Nucleus accumbens (tissue), 56 donors: ENCODE measurements at places on chromosomes 7 and 10.

GRCh38 chr7:256981-257646 lies 32.9 kb upstream of the FOXL3 start:
- DNase-seq: no peak

DNA sequence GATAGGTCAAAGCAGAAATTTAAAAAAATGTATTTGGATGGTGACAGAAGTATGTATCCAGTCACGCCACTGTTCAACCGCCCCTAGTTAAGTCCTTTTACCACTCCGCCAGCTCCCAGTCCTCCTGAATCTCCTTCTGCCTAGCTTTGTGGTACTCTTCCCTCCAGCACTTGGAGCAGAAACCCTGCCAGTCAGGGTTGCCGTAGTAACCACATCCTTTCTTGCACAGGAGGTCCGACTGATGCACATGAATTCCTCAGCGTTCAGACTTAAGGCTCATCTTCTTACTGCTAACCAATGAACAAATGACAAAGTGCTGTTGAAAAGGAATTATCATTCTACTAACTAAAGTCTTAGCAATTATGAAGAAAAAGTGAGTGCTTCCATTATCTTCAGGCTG lies 175.3 kb upstream of the KCTD7 start:
- no peak for DNase-seq

DNA sequence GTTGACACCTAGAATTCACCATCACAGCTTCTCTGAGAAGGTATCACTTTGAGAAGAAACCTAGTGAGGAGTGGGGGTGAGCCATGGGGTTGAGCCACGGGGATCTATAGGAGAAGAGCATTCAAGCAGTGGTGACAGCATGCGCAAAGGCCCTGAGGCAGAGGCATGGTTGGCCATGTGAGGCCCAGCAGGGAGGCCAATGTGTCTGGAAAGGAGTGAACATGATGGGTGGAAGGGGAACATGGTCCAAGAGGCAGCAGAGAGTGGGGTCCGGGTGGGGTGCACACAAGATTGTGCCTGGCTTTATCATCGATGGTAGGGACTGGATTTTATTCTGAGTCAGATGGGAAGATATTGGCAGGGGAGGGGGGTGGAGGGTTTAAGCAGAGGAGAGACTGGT lies 36.0 kb upstream of the LEP start:
- DNase-seq: no peak

GRCh38 chr7:114264023-114264422 lies 150.6 kb upstream of the FOXP2 start:
- DNase-seq: no peak

DNA sequence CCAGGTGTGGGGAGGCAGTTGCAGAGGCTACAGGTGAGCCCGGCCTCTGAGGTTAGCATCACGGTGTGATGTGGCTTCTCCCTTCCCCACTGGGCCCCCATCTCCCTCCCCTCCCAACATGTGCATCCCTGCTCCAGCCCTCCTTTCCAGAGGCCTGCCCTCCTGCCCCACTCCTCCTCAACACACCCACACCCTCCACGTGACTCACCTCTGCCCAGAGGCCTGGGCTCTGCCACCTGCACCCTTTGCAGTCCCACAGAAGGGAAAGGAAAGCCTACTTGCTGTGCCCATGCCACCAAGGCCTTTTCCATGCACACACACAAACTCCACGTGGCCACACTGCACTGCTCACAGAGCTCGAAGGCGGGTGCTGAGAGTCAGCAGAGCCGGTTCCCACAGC lies 500.6 kb upstream of the FOXK1 start:
- DNase-seq: no peak

DNA sequence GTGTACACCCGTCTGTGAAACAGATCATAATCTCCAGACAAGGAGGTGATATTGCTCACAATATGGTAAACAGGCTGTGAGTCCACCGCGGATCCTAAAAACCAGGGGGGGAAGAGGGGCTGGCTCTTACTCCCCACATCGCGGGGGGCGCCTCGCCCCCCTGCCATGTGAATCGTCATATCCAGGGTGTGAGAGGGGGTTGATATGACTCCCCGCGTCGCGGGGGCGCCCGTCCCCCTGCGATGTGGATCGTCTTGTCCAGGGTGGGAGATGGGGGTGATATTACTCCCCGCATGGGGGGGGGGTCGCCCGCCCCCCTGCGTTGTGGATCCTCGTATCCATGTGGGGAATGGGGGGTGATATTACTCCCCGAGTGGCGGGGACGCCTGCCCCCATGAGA lies 30.9 kb downstream of the OCM2 start:
- no peak for DNase-seq

DNA sequence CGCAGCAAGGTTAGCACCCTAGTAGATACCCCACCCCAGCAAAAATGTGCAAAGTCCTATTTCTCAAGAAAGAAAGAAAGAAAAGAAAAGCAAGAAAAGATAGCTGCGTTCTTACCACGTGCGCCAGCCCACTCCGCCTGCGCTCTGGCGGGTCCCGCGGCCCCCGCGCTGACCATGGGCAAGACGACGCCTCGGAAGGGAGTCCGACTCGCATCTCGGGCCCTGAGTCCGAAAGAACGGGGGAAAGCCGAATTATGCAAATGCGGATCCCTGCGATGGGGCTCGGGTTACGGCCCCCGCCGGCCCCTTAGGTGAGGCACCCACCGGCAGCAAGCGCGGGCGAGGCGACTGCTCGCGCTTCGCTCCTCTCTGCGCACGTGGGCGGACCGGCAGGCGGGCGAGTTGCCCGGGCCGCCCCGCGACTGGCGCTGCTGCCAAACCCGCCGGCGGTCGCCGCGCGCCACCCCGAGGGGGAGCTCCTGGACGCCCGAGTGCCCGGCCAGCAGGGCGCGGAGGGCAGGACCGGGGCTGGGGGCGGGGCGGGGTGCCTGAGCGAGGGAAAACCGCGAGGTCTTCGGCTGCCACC lies 2.4 kb upstream of the EGR2 start:
- no peak for DNase-seq

- DNase-seq: no peak
Measured at GRCh38 chr10:2782950-2783349, 284.4 kb upstream of the PFKP start.

GRCh38 chr7:77738382-77738781 lies 42.1 kb downstream of the RSBN1L start:
- no peak for DNase-seq

DNA sequence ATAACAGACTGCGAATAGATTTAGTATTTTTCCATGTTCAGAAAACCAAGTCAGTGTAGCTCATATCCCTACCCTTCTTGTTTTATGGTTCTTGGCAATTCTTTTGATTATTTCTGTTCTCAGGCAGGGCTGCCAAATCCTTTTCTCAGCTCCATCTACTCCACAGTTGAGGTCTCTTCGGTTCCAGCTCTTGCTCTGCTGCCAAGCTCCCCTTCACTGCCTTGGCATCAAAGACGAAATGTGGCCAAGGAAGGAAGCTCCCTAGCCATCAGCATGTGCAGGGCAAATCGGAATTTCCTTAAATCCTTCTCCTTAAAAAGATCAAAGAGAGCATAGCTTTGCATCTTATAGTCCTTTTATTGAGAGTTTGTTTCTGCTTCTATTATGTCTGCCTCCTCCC lies 116.4 kb upstream of the NOBOX start:
- DNase-seq: peak; percentile 24

DNA sequence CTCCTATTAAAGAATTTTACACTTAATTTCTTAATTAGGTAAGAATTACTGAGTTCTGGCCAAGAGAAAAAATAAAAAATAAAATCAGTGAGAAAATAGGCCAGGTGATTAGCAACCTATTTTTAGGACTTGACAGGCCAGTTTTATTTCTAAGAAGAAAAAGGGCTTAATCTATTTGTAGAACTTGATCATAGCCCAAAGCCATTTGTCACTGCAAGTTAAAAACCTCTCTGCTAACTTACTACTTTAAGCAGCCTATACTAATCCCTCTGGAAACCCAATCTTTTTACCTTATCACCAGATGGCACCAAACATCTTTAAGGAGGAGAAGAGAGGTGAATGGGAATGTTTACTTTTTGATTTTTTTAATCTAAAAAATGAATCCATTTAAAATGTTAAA lies 222.1 kb upstream of the RHOBTB1 start:
- DNase-seq: no peak

GRCh38 chr10:71043858-71044257 lies 155.5 kb upstream of the PCBD1 start:
- DNase-seq: no peak

DNA sequence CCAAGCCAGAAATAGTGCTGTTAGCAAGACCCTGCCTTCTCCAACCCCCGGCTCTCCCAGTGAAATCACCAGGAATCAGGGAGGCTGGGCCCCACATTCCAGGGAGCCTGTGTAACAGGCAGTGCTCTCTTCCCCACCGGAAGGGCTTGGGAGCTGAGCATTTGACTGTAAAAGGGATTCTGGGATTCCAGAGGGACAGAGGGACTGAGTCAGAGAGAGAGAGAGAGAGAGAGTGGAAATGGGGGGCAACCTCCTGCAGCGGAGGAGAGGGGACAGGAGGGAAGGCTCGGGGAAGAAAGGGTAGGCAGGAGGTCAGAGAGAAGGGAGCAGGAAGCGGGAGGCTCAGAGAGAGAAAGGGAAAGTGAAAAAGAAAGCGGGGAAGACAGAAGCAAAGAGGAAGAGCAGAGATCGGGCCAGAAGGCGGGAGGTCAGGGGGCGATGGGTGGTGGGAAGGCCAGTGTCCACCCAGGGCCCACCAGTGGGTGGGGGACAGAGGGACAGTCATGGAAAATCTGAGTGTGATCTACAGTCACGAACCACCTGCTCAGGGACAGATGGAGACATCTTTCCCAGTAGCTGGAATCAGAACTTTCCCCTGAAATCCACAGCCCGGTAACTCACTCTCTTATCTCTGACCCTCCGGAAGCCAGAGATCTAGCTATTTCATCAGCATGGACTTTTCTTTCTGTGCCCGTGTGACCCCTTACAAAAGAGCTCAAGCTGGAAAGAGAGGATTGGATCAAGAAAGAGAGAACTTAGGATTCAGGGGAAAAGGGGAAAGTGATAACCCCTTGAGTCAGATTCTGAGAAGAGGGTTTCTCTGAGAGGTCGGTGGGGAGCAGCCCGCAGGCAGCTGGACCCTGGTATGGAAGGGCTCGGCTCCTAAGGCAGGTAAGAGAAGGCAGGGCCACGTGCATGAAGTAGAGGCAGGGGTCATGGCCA lies 4.6 kb upstream of the SERPINE1 start:
- no peak for DNase-seq

GRCh38 chr7:105674200-105674920 lies 93.1 kb upstream of the EFCAB10 start:
- DNase-seq: no peak

GRCh38 chr7:92988051-92988450 lies 129.7 kb downstream of the SAMD9 start:
- DNase-seq: no peak

GRCh38 chr7:124459101-124460055 lies 306.2 kb downstream of the GPR37 start:
- DNase-seq: no peak

DNA sequence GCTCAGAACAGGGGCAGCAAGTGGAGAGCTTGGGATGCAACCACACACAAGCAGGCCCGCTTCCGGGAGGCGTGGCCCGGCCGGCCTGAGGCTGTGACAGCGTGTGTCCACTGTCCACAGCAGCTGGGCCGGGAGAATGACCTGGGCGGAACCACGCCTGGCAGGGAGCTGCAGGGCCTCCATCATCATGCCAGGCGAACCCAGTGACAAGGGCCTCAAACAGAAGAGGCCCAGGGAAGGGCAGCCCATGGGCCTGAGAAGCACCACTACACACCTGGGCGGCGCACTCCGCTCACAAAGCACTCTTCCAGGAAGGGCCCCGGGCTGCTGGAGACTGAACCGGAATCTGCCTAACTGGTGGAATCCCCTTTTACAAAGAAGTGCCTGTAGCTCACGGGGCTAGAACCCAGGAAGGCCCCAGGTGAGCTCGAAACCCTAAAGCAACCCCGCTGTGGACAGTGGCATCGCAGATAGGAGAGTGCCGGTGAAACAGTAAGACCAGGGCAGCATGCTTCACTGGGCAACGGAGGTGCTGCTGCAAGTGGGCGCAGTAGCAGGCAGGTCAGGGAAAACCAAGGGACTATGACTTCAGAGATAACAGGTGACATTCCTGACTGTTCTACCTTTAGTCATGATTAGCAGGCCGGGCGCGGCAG lies 66.0 kb downstream of the MAD1L1 start:
- DNase-seq: peak; percentile 74
